ENCODE measurements at places on chromosomes 1 and 21. TPM values are rescaled to one million over a fixed set of nuclear protein-coding genes. Genes with fewer than 3 reads are reported as not detected.

DYNLT5 gene
- total RNA-seq = 1.2 TPM

S100A14 gene
- 1.5 TPM for total RNA-seq

ANGPTL3 gene
- not detected for total RNA-seq

SERPINC1 gene
- total RNA-seq = 3.7 TPM

DNA sequence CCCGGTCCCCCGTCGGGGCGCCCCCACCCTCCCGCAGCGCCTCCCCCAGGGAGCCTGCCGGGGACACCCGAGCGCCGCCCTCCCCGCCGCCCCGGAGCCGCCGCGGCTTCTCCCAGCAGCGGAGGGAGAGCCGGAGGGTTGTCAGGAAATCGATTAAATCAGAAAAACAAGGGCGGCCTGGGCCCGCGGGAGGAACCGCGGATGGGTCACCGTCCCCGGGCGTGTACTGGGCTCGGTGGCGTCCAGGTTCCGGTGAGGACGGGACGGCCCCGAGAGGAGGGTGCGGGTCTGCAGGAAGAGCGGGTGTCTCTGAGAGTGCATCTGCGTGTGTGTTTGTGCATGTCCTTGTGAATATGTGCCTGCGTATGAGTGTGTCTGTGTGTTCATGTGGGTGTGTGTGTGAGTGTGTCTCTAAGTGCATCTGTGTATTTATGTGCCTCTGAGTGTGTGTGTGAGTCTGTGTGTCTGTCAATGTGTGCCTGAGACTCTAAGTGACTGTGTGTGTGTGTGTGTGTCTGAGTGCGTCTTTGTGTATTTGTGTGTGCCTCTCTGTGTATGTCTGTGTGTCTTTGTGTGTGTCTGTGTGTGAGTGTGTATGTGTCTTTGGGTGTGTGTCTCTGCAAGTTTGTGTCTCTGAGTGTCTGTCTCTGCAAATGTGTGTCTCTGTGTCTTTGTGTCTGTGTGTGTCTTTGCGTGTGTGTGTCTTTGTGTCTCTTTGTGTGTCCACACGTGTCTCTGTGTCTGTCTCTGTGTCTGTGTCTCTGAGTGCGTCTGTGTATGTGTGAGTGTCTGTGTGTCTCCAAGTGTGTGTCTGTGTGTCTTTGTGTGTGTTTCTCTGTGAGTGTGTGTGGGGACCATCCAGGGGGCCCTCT lies 1.1 kb downstream of the SPSB1 start:
- no peak for DNase-seq

GRCh38 chr1:169795687-169796086 lies 980 bp upstream of the METTL18 start:
- DNase-seq = no peak

DNA sequence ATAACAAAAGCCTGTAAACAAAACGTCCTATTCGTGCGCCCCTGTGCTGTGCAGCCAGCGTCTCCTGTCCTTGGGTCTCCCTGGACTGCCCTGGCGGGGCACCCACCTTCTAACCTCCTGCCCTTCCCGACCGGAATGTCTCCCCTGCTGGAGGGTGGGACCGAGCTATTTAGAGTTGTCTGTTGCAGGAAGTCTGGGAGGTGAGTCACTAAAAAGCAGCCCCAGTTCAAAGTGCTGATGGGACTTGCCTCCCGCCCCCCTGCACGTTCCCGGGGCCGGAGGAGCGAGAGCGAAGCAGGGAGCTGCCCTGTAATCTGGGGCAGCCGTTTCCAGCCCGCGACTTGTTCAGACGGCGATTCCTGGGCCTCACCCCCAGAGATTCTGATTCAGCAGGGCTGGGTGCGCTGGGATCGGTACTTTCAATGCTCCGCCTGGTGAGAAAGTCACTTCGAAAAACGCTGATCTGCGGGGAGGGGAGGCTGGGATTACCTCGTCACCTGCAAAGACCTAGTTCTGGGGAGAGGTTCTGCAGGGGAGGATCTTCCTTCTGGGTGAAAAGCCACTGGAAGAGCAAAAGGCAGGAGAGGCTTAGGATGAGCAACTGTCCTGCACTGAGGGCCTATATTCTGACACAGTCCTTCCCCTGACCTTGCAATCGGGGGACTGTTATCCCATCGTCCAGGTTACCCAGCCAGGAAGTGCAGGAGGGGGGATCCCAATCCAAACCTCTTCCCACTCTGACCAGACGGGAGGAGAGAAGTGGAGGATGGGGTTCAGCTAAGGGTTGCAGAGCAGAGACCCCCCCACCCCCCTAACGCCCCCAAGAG lies 1.2 kb upstream of the DHRS3 start:
- peak; percentile 58 for DNase-seq

- DNase-seq = no peak
Measured at GRCh38 chr1:185695299-185695698, 38.9 kb upstream of the HMCN1 start.

- DNase-seq = no peak
Measured at GRCh38 chr1:51372561-51372960, 42.2 kb upstream of the TTC39A start.

DNA sequence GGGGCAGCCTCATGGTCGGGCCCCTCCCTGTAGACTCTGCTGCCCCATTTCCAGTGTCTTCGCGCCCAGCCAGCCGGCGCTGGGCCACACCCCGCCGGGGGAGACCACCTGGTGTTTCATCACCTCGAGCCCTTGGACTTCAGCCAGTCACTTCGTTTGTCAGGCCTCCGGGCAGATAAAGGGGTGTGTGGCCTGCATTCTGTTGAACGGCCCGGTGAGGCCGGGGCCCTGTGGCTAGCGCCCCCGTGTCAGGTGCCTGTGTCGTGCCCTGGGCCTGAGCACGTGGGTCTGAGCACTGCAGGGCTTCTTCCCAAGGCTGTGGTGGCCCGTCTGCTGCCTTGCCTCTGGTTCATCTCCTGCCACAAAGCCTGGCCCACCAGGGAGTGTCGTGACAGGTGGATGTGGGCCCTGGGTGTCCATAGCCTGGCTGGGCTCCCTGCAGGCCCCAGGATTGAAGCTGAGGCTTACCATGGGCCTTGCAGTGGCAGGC lies 65.2 kb upstream of the DIP2A start:
- DNase-seq = no peak

Data from ascending aorta (tissue), 2 donors.